ENCODE measurements at places on chromosomes 2 and 18.

GRCh38 chr2:226135861-226136548 is 663.6 kb downstream of the IRS1 start:
- DNase-seq = no peak

DNA sequence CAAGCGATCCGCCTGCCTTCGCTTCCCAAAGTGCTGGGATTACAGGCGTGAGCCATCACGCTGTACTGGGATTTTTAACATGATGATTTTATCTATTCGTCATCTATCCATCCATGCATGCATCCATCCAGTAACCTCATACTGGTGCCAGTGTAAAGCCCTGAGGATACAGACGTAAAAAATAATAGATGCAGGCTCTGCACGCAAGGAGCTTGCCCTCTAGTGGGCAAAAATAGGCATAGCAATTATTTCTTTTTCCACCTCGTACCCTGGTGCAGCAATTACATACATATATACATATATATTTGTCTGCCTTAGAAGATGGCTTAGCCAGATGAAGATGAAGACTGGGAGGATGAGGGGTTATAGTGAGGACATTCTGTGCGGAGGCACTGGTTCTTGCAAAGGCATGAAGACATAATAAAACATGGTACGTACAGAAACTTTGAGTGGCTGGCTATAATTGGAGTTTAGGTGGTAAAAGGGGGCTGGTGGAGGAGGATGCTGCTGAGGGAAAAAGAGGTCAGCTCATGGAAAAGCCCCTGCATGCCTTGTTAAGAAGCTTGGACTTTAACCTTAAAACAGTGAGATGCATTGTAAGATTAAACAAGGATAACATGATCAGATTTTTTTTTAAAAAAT is 19.6 kb upstream of the RPIA start:
- DNase-seq = peak; percentile 9

DNA sequence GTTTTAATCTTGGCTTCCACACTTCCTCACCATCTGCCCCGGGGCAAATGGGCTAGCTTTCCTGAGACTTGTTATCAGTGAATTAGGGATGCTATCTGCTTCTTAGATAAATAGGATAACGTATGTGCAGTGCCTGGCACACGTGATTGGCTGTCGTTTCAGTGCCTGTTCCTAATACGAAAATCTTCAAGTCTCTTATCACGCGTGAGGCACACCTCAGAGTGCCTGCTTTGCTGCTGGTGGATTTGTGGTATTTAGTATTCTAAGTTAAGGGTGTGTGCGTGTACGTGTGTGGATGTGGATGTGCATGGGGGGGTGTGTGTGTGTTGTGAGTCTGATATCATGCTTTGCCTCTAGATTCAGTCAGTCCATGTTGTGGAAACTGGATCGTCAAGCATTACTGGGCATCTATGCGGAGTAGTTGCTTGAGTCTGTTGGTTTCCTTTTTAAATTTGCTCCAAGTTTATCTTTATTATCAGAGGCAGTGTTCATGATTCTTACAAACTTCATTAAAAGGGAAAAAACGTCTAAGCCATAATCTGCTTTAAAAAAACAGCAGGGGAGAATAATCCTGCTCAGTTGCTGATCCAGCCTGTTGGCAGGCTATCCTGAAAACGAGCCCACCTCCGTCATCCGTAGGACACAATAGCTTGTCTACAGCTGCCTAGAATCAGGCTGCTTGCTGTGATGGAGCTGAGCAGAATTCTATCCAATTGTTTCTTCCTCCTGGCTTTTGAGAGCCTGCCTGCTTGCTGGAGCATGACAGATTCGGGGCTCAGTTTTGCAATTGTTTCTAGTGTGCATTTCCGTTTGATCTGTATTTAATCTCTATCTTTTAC is 6.6 kb downstream of the SH3RF3 start:
- no peak for DNase-seq

DNA sequence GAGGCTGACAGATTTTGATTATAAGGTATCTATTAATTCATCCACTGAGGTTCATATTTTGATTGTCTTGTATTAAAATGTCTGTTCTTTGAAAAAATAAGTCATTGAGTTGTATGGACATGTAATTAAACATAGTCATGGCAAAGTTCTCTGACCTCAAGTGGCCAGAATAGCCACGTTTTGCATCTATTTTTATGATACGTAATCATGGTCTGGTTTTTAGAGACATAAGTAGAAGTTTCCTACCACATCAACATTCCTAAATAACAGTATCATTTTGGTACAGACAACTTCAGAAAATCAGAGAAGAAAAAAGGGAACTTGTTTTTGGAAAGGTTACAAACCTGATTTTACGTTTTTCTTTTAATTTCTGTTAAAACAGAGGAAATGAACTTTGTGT is 47.6 kb downstream of the COL5A2 start:
- DNase-seq = no peak

GRCh38 chr2:197071790-197072436 is 145.4 kb upstream of the PGAP1 start:
- no peak for DNase-seq

GRCh38 chr2:43495727-43496126 is 100.1 kb downstream of the THADA start:
- no peak for DNase-seq

DNA sequence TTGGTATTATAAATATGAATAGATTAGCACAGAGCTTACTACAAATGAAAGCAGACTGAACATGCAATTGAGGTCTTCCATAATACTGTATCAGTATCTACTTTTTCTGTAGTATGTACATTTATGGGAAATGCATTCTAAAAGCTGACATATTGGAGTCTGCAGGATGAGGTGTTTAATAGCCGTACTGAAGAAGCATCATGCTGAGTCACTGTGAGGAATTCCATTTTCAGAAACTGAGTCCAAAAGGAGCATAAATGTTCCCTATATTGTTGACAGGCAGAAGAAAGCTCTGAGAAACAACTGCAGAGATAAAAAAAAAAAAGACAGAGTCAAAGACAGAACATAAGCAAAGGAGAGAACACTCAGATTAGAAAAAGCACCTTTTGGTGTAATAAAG is 366.7 kb upstream of the SPHKAP start:
- DNase-seq = no peak

DNA sequence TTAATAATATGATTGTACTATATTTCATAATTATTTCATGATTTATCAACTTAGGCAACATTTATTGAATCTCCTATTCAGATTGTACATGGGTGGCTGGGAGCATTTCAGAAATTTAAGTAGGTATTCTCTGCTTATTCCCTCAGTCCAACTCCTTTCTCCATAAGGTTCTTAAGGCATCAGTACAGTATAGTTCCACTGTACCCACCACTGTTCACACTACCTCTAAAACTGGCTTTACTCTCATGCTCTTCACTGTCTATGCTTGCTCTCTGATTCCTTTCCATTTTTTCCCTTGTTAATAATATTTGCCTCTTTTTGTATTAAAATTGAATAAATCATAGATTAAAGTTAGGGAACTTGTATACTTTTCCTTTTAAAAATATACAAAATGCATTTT is 89.8 kb downstream of the EHBP1 start:
- no peak for DNase-seq

DNA sequence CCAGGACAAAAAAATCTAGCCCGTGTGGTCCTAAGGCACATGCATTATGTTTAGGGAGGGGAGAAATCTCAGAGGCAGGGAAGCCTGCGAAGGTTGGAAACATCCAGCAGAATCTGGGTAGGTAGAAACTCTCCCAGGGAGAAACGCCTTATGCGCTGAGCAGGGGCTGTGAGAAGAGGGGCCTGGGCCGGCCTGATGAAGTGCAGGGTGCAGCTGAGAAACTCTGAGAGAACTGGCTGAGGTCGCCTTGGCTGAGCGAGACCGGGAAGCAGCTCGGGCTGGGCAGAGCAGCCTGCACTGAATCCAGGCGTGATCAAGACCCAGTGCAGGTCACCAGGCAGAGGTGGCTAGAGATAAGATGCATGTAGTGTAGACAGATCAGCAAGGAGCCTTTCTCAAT is 15.1 kb downstream of the CHMP1B start:
- no peak for DNase-seq

DNA sequence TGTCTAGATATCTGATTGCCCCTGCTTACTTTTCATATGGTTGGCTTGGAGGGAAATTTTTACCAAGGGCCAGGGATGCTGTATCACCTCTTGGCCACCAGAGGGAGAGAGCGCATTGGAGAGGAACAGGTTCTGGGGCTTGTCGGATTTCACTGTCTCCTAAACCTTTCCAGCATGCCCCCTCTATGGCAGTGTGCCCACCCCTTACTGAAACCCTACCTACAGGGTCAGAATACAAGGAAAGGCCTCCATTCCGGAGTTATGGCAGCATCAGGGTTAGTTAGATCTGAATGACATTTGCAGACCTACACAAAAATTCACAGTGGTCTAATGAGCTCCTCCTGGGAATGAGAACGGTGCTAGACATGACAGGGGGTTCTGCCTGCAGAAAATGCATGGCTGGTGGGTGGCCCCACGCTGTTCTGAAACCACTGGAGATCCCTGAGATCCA is 5.8 kb downstream of the SLC14A2 start:
- peak; percentile 47 for DNase-seq

GRCh38 chr2:134240061-134240460 is 13.8 kb upstream of the MGAT5 start:
- DNase-seq = no peak

DNA sequence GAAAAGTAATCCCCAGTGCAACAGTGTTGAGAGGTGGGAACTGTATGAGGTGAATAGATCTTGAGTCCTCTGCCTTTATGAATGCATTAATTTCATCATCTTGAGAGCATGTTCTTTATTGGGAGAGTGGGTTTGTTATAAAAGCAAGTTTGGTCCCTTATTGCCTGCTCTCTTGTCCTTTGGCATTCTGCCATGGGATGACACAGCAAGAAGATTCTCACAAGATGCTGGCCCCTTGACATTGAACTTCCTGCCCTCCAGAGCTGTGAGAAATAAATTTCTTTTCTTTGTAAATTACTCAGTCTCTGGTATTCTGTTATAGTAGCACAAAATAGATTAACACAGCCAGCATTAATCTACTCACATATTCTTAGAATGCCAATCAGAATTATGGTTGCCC is 108.6 kb downstream of the EHBP1 start:
- DNase-seq = no peak

- no peak for DNase-seq
These were observed 399.3 kb upstream of the MMADHC start for GRCh38 chr2:149986861-149987260.

GRCh38 chr2:3160751-3161330 is 216.8 kb downstream of the EIPR1 start:
- DNase-seq = no peak

- no peak for DNase-seq
These were observed 223.6 kb downstream of the C1D start for GRCh38 chr2:67839242-67839641.

DNA sequence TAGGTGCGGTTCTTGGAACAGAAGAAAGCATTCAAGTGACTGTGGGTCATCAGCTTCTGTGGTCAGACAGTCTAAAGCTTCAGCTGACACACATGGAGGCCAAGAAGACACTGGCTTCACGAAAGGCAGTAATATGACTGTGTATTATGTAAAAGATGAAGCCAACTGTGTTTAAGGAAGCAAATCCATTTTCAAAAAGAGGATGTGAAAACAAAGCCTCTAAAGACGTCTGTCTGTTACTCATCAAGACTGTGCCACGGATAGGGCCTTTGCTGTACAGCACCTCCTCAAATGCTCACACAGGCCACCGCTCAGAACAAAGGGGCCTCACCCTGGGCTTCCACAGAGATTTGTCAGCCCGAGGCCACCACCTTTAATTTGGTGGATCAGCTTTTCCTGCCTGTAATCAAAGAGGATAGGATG is 21.1 kb upstream of the TMEM163 start:
- DNase-seq = no peak

GRCh38 chr2:69774984-69775982 is 33.3 kb downstream of the ANXA4 start:
- DNase-seq = peak; percentile 46

GRCh38 chr2:64157792-64158191 is 13.6 kb upstream of the PELI1 start:
- no peak for DNase-seq

DNA sequence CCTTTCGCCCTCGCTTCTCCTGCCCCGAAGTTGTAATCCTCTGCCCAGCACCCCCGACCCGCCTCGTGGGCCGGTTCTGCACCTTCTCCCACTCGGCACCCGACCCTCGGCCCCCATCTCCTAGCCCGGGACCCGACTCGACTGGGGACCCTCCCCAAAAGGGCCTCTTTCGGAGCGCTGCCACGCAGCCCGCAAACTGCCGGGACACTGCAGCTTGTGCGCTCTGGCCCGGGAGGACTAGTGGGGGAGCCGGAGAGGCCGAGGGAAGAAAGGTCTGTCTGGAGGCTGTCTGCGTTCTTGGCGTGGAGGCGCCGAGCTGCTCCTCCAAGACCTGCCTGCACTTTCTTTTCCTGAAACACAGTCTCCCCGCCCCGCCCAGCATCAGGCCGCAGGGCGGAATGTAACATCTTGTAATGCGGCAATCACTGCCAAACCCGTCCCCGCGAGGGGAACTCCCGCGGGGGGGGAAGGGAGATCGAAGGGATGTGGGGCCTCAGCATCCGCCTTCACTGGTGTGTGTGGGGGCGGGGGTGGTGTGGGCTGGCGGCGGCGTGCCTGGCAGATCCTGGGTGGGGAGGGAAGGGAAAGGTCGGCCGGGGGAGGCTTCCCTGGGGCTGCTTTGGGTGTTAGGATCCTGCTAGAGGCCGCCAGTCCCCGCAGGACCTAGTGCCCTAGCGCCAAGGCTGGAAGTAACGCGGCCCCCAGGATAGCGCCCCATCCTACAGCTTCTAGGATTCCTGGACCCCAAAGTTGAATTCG is 7.4 kb downstream of the DLX2 start:
- peak; percentile 62 for DNase-seq

DNA sequence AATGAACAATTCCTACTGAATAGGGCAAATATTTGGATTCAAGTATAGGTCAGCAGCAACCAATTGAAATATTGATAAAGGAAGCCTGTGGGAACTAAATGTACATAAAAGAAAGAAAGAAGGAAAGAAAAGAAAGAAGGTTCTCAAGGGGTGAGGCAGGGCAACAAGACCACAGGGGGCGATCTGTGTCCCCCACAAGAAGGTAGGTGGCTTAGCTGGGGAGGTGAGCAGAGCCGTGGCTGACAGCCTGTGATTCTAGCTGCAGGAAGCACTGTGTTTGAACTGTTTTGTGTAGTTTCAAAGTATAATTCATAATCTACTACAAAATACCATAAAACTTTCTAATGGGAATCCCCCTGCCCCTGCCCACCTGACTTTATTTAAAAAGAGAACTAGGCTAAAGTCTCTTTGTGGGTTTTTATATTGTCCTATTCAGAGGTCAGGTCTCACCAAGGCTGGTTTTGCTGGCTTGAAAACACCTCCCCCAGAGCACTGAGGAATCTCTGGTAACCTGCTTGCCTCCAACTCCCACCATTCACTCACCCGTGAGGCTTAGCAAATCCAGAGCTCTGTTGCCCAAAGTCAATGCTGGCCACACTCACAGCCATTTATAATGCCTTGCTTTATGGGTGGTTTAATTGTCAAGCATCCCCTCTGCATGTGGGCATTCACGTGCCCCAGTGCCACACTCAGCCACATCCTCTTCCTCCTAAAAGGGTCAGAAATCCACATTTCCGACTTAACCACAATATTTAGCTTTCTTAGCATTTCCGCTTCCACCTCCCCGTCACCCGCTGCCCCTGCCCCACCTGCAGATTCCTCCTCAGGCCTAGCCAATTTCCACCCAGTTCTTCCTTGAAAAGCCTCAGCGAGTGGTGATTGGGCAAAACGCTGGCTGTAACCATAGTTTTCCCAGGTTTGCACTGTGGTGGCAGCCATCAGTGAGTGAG is 36.4 kb upstream of the LMAN1 start:
- DNase-seq = no peak
